ENCODE measurements at places on chromosomes 4 and X. TPM values are rescaled to one million over a fixed set of nuclear protein-coding genes. Genes with fewer than 3 reads are reported as not detected.

DNA sequence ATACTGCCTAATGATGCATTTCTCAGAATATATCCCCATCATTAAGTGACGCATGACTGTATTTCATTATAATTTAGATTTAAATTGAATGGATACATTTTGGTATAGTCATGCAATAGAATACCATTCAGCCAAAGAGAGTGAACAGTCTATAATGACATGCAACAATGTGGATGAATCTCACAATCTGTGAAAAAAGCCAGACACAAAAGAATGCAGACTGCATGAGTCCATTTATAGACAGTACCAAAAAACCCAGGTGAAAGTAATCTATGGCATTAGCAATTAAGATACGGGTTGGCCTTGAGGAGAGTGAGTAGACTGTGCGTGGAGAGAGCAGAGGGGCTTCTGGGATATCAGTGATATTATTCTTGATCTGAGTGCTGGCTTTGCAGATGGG is 239.7 kb upstream of the PGRMC2 start:
- DNase-seq = no peak

- no peak for DNase-seq
Measured at GRCh38 chr4:73742490-73743160, 2.3 kb downstream of the CXCL8 start.

- DNase-seq = no peak
Measured at GRCh38 chrX:18448416-18448815, 23.0 kb downstream of the CDKL5 start.

GRCh38 chr4:153509724-153510123 is 43.6 kb downstream of the TMEM131L start:
- no peak for DNase-seq

The SASH3 gene
- total RNA-seq = 2.2 TPM

The PYURF gene
- 51.5 TPM for total RNA-seq

The DOK7 gene
- total RNA-seq = 33.7 TPM

The ALAS2 gene
- 0.51 TPM for total RNA-seq

Measured in Right ventricle myocardium superior (tissue), 1 donor.